CD4-positive, alpha-beta T cell treated with Interleukin-12 subunit alpha and Interleukin-12 subunit beta, for 1 hour (primary cell): ENCODE measurements at places on chromosomes 1 and 21.

GRCh38 chr1:235502601-235503402 is 1.4 kb downstream of the B3GALNT2 start:
- no peak for DNase-seq

- DNase-seq, result no peak
These were observed 37.3 kb downstream of the SPATA17 start for GRCh38 chr1:217668351-217668940.

- peak; percentile 33 for DNase-seq
These were observed 33.5 kb upstream of the LAPTM5 start for GRCh38 chr1:30790850-30791778.

GRCh38 chr1:38076038-38076437 is 29.4 kb upstream of the POU3F1 start:
- no peak for DNase-seq
